ENCODE measurements at places on chromosomes 16 and 17. TPM values are rescaled to one million over a fixed set of nuclear protein-coding genes. Genes with fewer than 3 reads are reported as not detected.
A peak's percentile ranks its signal among the peaks of the same experiment; 100 is the strongest.

TIMM22 gene
- 34.0 TPM for total RNA-seq

GRCh38 chr16:88941913-88942909 lies 34.8 kb downstream of the CBFA2T3 start:
- DNase-seq: no peak

DNA sequence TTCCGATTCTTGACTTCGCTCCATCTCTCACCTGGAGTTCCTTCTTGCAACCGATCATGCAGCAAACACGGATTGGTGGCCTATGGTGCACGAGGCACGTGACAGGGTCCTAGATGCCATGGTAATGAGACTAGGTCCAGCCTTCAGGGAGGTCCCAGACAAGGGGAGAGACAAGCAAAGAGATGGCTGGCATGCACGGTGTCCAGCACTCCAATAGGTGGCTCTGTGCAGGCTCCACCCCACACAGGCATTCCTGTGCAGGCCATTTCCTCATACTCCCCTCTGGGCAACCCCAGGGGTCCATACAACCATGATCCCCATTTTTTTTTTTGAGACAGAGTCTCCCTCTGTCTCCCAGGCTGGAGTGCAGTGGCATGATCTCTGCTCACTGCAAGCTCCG lies 31.3 kb downstream of the WNT9B start:
- DNase-seq: no peak

DNA sequence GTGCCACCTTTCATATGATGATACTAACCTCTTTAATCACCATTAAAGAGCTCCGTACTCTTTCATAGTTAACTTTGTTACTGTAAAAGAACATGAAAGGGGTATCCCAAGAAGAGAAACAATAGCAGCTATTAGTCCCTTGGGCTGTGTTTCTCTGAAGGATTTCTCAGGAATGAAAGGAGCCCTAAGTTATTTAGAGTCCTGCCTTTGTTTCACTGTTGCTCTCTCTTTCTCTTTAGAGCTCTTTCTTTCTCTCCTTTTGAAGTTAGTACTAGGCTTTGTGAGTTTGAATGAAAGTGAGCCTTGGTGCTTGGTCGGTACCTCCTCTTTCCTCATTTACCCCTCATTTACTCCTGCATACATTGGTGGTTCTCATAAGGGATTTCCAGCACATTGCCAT lies 20.5 kb upstream of the RASL10B start:
- no peak for DNase-seq

- no peak for DNase-seq
Observed at GRCh38 chr16:84827131-84827574, 7.4 kb downstream of the CRISPLD2 start.

- no peak for DNase-seq
Observed at GRCh38 chr16:1216681-1217400, 8.2 kb downstream of the TPSG1 start.

- no peak for DNase-seq
Observed at GRCh38 chr17:73600103-73600871, 44.0 kb downstream of the SDK2 start.

GRCh38 chr17:42750739-42751344 lies 6.0 kb upstream of the EZH1 start:
- no peak for DNase-seq

EPOP gene
- total RNA-seq: 3.2 TPM

- no peak for DNase-seq
Observed at GRCh38 chr17:58282442-58282841, 1.7 kb upstream of the MPO start.

DNA sequence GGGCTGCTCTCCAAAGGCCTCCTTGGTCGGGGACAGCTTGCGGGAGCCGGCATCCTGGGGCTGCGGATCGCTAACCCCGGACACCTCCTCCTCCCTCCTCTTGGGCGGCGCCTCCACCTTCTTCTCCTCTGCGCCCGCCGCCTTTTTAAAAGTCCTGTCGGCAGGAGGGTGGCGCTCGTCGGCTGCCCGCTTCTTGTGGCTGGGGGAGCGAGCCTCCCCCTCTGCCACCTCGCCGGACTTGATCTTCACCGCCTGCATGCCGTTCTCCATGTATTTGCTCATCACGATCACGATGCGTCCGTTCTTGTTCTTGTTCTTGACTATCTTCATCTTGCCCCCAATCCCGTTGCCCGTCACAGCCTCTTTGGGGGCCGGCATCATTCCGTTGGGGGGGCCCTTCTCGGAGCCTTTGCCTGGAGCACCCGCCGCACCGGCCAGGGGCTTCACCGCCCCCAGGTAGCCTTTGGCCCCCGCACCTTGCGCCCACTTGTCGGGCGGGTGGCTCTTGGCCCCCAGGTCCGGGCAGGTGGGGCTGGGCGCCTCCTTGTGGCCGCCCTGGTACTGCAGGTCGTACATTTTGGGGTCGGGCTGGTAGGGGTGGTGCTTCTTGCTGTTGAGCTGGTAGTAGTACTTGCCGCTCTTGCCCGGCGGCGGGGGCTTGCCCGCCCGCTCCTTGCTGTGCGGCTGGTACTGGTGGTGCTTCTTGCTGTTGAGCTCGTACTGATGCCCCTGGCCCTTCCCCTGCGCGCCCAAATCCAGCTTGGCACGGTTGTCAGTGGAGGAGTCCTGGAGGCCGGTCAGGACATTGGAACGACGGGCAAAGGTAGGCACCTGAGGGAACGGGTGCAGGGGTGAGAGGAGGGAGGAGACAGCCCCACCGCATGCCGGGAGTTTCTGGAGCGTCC lies 4.4 kb downstream of the CBX4 start:
- DNase-seq: no peak

ENPP7 gene
- total RNA-seq: not detected

GRCh38 chr16:82042846-82043245 lies 7.8 kb downstream of the HSD17B2 start:
- DNase-seq: no peak

DNA sequence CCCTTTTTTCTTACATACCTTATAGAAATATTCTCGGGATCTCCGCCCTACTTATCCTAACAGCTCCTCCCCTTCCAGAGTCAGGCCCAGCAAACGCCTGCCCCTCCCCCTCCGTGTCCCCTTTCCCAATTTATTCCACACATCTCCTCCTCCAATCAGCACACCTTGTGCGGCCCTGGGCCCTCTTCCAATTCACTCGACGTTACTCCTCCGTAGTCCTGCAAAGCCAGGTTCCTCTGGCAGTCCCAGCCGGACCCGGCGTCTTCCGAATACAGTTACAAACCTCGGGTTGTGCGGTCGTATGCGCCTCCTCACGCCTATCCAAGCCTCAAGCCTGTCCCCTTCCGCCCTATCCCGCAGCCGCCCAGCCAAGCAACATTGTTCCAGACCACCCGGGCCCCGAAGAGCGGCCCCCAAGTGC lies 677 bp downstream of the CBX1 start:
- DNase-seq: peak; percentile 53

GRCh38 chr16:77555791-77556190 lies 121.0 kb upstream of the ADAMTS18 start:
- DNase-seq: no peak

LGALS9 gene
- total RNA-seq: 10.8 TPM

- DNase-seq: no peak
Observed at GRCh38 chr16:21590796-21591195, 8.6 kb upstream of the METTL9 start.

All from H4 (cell line).